Panc1 (cell line): ENCODE measurements at places on chromosomes 16 and 17.
A peak's percentile ranks its signal among the peaks of the same experiment; 100 is the strongest.

- DNase-seq, result no peak
Observed at GRCh38 chr17:2700030-2700490, 11.5 kb downstream of the CLUH start.

GRCh38 chr16:1877804-1878203 is 5.8 kb upstream of the MEIOB start:
- no peak for DNase-seq

- DNase-seq, result no peak
Observed at GRCh38 chr17:31559584-31560501, 168.4 kb downstream of the RAB11FIP4 start.

DNA sequence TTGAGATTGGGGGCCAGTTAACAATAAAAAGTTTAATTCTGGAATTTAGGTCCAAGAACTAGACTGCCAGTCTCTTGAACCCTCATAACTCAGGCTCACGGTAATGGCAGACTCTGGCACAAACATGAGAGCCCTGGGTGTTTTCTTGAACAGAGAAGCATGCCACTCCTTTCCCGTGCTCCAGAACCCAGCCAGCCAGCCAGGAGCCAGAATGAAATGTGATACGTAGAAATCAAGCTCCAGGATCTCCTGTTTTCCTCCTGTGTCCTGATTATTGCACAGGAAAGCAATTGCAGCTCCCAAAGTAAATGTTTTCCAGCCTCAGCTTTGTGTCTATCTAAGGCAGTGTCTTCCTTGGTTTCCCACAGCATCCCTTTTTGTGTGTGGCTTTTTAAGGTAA is 46.2 kb upstream of the NOL11 start:
- no peak for DNase-seq

DNA sequence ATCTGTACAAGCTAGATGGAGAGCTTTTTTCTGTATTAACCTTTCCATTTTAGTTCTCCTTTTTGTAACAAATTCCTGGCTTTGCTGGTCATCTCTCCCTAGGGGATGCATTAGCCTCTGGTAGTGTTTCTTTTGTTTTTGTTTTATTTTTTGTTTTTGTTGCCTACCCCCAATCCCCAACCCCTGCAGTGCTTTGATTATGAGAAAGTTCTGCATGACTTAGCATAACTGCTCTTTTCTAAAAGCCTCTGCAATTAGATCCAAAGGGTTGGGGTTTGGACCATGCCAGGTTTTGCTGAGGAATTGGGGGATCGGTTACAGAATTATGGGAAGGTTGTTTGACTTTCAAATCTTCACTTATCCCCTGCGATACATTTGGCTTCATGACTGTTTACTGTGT is 98.2 kb downstream of the ADAMTS18 start:
- DNase-seq, result no peak

GRCh38 chr16:57742543-57742942 is 7.0 kb downstream of the KATNB1 start:
- DNase-seq, result no peak

GRCh38 chr16:11640987-11641817 is 27.1 kb upstream of the SNN start:
- peak; percentile 53 for DNase-seq

DNA sequence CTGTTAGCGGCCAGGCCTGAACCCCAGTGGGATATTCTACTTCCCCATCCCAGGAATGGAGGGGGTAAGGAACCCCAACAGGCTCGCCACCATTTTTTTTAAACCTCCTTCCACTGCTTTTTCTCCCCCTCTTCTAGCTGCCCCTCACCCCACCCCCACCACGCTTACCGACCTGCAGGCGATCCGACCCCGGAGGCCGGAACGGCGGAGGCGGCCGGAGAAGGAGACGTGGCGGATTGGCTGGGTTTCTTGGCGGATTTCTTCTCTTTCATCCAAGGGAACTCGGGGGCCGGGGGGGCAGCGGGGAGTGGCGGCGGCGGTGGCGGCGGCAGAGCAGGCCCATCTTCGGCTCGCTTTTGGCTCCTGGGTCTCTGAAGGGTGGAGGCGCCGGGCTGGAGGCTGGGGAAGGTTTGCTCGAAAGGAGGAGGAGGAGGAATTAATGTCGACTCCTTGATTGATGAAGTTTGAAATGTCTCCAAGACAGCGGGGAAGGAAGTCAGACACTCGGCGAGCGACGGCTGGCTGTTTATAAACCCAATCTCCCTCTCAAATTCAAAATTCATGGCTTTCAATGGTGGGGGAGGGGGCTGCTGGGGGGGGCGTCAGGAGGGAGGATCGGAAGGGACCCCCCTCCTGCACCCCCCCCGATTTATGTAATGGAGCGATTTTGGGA is 424 bp downstream of the HOXB2 start:
- no peak for DNase-seq

- no peak for DNase-seq
Observed at GRCh38 chr16:57634171-57634570, 5.7 kb downstream of the ADGRG1 start.

GRCh38 chr17:79667746-79668145 is 56.9 kb upstream of the RBFOX3 start:
- no peak for DNase-seq

DNA sequence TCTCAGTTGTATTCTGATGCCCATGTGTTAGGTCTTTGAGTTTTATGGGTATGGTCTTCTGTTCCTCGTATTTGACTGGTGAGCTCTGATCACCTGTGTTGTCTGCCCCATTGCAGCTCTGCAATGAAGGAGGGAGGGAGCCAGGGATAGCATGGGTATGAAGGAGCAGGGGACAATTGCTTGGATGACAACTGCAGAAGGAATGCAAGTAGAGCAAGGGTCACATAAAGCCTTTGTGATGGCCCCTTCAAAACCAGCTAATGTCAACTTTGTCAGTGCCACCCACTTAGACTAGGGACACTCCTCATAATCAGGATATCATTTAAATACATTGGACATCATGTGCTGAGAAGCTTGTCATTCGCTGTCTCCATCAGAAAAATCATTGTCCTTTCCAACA is 152.7 kb upstream of the MAF start:
- DNase-seq, result no peak

GRCh38 chr16:57970970-57971369 is at the start of gene CNGB1:
CNGB1 (minus strand) TSS chr16:57971128; CDS start chr16:57967286, 3,842 bp downstream.
- no peak for DNase-seq

DNA sequence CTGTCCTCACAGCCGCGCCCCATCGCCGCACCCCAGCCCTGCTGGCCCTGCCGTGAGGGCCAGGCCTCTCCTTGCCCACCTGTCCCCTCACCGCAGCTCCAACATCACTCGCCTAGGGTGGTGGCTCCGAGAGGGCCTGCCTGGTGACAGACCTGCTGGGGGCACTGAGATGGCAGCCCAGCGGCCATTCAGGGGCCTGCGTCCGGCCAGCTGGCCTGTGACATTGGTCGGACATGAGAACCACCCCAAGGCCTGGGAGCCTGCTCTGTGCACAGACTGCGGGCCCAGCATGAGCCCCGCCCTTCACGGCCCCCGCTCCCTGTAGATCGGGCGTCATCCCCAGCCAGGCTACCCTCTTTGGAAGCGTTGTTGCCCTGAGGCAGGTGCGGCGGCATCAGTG is 11.8 kb downstream of the NME3 start:
- DNase-seq, result no peak

- DNase-seq, result no peak
Observed at GRCh38 chr16:69311533-69312387, 610 bp downstream of the VPS4A start.

DNA sequence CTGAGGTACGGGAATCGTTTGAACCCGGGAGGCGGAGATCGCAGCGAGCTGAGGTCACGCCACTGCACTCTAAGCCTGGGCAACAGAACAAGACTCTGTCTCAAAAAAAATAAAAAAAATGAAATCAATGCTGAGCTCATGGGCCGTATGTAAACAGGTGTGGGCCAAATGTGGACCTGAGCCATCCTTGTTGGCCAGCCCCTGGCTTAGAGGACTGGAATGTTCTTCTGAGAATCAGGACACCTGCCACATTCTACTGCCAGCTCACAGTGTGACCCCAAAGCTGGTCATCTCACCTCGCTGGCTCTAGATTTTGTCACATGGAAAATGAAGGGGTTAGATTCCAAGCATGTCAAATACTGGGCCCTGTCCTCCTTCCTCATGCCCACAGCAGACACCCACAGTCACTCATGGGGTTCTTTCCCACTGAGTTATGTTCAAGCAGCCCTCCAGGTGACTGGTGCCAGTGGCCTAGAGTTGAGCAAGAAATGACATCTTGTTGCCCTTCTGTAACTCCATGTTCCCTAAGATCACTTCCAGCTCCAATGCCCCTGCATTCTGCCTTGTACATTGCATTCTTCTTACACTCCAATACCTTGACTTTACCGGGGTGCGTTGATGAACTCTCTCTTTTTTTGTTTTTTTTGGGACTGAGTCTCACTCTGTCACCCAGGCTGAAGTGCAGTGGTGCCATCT is 110.6 kb downstream of the ABCC1 start:
- DNase-seq, result no peak

GRCh38 chr17:57939797-57940196 is 15.4 kb downstream of the CUEDC1 start:
- no peak for DNase-seq

- DNase-seq, result no peak
Observed at GRCh38 chr16:24255456-24256371, at the start of gene CACNG3. CACNG3 (plus strand) TSS chr16:24256335; CDS start chr16:24256755, 420 bp downstream.

- DNase-seq, result no peak
Observed at GRCh38 chr16:1435921-1436697, 5.2 kb downstream of the PERCC1 start.

- DNase-seq, result no peak
Observed at GRCh38 chr17:50129728-50130558, at the start of gene SAMD14. SAMD14 (minus strand) TSS chr17:50130160; CDS start chr17:50124959, 5,201 bp downstream.

- no peak for DNase-seq
Observed at GRCh38 chr17:58886514-58886913, 130.9 kb downstream of the PPM1E start.

- DNase-seq, result no peak
Observed at GRCh38 chr16:74608944-74609343, 2.0 kb upstream of the GLG1 start.

- DNase-seq, result no peak
Observed at GRCh38 chr16:66814734-66815133, 13.3 kb upstream of the TERB1 start.

DNA sequence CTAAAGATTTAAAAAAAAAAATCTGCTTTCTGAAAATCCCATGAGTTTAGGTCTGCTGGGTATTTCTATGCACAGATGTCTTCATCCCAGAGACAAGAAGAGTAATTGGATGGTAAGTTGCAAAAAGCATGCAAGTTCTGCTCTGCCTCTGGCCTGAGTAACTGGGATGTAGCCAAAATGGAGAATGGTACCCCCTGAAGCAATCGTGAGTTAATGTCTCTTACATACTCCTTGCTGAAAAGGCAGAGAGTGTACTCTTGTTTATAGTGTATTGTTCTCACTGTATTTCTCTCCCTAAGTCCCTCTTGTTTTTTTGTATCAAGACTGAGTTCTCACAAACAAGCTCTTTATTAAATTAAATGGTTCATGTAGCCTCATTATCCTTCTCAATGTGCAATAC is 259.0 kb downstream of the IRX3 start:
- no peak for DNase-seq

- peak; percentile 61 for DNase-seq
Observed at GRCh38 chr17:69175625-69176456, 34.1 kb upstream of the ABCA6 start.

DNA sequence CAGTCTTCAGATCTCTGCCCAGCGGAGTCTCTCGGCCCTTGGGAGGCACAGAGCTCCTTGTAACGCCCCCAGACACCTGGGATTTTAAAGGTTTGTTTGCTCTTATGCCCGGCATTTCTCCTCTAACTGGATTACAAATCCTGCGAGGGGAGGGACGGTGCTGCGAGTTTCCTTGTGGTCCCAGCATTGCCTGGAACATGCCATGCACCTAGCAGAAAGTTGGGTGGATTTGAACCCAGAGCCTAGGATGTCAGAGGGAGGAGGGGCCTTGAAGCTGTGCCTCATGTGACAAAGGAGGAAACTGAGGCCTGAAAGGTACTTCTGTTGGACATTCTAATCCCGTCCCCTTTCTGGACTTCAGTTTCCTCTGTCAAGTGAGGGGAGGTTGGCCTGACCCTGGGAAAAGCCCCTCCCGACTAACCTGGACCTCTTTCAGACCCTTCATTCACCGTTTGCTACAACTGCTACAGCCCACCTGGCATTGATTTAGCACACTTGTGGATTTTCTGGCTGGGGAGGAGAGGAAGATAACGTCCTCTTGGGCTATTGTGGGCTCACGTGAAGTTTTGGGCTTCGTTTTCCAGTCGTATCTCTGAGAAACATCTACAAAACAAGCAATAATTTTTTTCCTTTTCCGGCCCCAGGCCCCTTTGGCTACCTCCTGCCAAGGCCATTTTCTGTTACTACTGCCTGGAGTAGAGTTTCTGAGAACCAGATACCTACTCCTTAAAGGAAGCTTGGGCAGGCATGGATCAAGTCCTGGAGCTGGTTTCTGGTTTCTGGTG is 30.9 kb downstream of the MRC2 start:
- DNase-seq, result no peak

GRCh38 chr17:44921122-44921882 is 6.0 kb upstream of the GFAP start:
- no peak for DNase-seq

DNA sequence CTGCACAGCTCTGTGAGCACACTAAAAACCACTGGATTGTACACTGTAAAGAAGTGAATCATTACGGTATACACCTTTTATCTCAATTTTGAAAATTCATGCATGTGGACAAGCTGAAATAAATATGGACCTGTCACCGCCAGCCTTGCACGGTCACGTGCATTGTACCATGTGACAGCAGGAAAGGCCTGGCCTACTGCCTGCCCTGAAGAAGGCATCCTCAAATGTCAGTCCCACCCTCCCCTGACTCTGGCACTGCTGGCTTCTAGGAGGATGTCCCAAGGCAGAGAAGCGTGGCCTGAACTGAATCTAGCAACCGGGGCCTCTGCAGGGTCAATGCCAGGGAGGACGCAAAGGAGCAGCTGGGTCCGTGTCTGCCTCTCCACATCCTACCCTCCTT is 34.6 kb downstream of the SLC38A8 start:
- no peak for DNase-seq

GRCh38 chr17:20184977-20185619 is 175.9 kb downstream of the SPECC1 start:
- DNase-seq, result no peak

DNA sequence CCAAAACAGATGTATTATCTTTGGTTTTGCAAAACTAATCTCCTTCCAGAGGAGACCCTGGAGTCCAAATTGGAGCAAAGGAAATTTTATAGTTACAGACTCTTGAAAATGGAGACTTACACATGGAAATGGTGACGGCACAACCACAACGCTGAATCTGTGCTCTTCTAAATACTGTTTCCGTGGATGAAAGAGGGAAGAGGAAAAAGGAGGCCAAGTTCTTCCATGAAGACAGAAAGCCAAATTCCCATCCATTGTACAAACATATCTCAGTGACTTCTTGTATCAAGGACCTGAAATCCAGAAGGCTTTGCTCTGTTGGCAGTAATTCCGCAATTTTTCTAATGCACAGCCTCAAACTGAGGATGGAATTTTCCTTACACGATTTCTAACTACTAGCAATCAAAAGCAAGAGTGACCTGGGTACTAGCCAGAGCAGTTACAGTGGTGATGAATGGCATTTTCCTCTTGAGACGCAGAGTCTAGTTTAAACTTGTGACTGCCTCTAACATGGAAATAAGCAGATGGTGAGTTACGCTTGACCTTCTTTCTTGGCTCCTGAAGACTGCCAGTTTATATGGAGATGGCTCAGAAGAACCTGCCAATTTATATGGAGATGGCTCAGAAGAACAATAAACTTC is 38.5 kb downstream of the VPS53 start:
- no peak for DNase-seq

GRCh38 chr17:44847586-44847985 is at the start of gene HIGD1B:
HIGD1B (plus strand) TSS chr17:44847883; CDS start chr17:44848153, 270 bp downstream.
- DNase-seq, result no peak

GRCh38 chr16:59665618-59666220 is 931.6 kb upstream of the GOT2 start:
- DNase-seq, result no peak

GRCh38 chr17:46772475-46773220 is 45.8 kb downstream of the WNT3 start:
- DNase-seq, result no peak
